ENCODE measurements at places on chromosomes 6 and 20.
A peak's percentile ranks its signal among the peaks of the same experiment; 100 is the strongest.

- DNase-seq: no peak
Observed at GRCh38 chr6:127992144-127992543, 91.3 kb upstream of the THEMIS start.

DNA sequence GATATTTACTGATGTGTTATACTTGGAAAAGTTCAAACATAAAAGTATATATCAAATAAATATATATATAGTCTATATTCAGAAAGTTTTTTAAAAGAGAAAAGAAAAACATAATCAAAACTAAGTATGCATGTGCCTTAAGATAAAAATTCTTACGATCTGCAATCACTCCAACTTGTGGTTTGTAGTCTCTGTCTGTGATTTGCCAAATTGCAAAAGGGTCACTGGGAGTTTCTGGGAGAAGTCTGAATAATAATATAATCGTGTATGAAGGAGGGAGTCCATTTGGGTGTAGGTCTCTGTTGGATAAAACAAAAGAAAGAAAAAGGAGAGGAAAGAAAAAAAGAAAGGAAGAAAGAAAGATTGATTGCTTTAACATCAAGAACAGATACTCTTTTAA lies 92.4 kb downstream of the COL12A1 start:
- DNase-seq: no peak

- DNase-seq: no peak
Observed at GRCh38 chr6:34181908-34182307, 36.0 kb upstream of the GRM4 start.

- DNase-seq: no peak
Observed at GRCh38 chr6:101803136-101803535, 409.6 kb downstream of the GRIK2 start.

DNA sequence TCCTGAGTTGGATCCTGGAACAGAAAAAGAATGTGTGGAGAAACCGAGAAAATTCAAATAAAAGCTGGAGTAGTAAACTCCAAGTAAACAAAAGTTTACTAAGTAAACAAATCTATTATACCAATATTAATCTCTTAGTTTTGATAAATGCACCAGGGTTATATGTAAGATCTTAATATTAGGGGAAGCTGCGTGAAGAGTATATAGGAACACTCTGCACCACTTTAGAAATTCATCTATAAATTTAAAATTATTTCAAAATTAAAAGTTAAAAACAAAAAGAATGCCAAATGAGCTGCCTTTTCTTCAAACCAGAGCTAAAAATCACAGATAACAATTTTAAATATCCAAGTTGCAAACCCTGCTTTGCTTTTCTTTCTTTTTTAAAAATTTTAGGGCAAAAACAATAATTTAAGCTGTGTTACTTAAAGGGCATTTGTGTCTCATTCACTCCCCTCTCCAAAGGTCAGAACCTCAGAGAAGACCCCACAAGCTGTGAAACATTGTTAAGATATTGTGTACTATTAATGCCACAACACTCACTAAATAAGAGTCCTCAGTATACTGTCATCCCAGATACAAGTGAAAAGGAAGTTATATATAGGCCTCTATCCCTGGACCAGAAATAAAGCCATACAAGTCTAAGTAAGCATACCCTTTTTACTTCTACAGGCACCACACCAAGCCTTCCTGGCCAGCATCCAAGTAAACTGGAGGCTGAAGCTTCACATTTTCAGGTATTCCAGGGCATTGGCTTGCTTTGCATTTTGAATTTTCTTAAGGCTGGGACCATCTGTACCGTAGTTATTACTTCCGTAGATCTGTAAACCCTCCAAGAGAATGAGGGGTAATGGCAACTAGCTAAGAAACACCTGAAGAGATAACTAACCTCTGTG lies 7.0 kb downstream of the DNAAF9 start:
- peak; percentile 6 for DNase-seq

- no peak for DNase-seq
Observed at GRCh38 chr6:47709160-47709559, 10.8 kb downstream of the ADGRF4 start.

DNA sequence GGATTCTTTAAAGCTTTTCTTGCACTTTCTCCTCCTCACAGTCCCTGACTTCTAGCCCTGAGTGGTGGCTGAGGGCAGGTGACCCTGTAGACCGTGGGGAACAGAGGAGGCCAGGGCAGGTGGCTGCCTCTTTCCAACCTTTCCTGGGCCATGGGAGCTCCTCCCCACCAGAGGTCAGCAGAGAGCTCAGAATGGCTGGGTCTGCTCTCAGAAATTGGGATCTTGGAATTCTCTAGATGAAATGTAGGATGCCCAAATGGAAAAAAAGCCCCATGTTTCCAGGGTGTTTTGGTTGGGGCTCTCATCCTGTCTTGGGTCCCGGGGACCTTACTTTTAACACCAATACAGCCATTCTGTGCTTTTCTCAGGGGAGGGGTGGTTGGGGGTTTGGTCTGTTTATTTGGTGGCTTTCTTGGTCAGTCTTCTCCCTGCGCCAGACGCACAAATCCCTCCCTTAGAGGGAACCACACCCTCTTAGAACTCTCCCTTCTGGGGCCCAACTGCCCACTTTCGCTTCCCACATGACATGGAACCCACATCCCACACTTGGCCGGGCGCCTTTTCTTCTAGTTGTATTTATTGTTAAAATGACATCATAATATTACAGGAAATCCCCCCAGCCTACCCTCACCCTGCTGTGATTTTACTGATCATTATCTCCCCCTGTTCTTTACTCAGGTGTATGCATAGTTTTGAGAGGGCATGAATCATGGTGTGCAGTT lies 17.9 kb downstream of the GNAS start:
- peak; percentile 66 for DNase-seq

- DNase-seq: no peak
Observed at GRCh38 chr6:152636609-152637295, 410 bp downstream of the SYNE1 start.

DNA sequence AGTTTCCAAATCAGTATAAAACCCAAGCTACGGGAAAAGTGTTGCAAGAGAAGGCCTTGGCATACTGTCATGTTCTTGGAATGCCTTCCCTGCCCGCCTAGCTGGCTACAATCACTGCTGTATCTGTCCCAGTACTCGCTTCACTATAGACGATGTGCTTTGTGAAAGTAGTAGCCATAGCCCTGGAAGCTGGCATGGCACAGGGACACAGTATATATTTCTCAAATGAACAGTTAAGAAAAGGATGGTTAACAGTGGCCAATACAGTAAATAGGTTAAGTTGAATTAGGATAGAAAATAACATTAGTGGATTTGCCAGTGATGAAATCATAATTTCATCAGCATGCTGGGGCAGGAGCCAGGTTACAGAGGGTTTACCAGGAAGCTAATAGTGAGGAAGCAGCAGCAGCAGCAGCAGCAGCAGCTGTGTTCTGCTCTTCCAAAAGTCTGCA lies 499.3 kb downstream of the CDKAL1 start:
- no peak for DNase-seq

- no peak for DNase-seq
Observed at GRCh38 chr6:70304616-70305015, 1.7 kb upstream of the COL9A1 start.

- DNase-seq: no peak
Observed at GRCh38 chr20:47309806-47310426, 46.6 kb downstream of the ZMYND8 start.

- DNase-seq: no peak
Observed at GRCh38 chr6:34645627-34646026, 50.9 kb downstream of the ILRUN start.

DNA sequence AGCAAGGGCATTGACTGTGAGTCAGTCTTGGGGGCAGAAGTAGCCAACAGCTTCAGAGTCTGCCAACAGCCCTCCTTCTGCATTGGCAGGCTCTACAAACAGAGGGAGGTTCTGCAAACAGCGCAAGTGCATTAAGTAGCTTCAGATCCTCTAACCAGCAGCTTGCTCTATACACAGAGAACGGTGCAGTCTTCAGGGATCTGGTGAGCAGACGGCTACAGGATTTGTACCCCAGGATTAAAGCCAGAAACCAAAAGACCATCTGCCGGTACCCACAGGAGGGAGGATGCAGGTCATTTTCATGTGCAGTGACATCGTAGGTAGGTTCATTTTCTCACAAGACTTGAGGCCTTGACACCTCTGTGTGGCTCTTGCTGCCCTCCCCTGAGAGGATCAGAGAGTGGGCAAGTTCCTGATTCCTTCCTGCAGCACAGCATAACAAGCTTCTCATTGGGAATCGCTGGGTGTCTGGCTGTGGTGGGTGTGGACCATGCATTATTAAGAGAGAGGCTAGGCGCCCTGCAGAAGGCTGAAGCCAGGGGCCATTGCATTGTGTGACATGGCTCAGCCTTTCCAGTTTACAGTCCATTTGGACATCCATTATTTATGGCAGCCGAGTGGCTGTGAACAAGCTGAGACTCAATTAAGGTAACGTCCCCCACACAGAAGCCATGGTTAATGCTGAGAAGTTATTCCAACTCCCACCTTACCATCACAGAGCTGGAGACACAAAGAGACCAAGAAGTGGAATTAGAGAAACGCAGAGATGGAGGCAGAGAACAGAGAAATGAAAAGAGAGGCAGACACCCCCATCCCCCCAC lies 250.0 kb downstream of the LRFN2 start:
- DNase-seq: no peak

GRCh38 chr6:30842754-30843610 lies 41.3 kb upstream of the DDR1 start:
- no peak for DNase-seq

GRCh38 chr6:157708933-157709332 lies 114.1 kb upstream of the SNX9 start:
- no peak for DNase-seq

DNA sequence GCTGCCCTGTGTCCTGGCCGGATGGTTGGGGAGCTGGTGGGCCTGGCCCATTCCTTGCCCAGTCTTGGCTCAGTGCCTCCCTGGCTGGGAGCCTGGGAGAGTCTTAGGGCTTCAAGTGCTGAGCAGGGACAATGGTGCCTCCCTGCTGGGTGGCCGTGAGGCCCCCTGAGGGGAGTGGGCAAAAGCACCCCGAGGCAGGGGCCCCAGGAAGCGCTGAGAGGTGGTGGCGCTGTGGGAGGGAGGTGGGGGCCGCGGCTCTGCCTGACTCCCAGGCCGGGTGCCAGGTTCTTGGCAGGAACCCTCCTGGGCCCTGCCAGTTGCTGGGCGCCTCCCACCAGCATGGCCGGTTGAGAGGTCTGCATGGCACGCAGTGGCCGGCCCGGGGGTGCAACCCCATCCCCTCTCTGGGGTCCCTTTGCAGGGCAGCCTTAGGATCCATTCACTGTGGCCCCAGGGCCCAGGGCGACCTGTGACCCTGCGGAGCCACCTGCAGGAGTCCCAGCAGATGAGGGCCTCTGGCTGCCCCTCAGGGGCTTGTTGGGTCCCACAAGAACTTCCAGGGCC lies 9.2 kb upstream of the RPS21 start:
- DNase-seq: peak; percentile 30

DNA sequence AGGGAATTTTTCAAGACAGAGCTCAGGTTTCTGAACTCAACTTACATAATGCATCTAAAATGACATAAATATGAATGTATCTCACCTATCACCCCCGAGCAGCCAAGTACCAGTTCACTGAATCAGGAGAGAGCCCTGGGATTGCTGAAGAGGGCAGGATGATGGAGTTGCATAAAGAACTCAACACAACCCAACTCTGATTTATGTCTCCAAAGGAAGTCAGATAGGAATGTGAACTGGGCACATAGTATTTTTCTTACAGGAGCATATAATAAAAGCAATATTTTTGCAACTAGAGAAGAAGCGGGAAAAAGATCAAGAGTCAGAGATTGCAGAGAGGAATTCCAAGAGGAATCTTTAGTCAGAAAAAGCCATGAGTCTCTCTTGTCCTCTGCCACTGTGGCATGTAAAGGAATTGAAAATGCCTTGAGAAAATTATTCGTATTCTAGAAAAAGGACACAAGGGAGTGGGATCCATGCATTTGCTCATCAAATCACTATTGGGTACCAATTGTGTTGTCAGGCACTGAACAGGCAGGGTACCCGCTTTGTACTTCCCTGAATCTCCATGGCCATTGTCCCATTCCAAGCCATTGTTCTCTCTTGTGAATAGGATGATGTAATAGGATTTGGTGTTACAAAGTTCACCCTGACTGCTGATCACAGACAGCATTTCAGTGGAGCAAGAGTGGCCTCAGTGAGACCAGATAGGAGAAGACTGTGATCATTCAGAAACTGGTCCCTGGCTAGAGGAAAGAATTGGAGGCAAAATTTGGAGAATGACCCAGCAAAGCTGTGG lies 16.3 kb downstream of the RIN2 start:
- DNase-seq: peak; percentile 58

DNA sequence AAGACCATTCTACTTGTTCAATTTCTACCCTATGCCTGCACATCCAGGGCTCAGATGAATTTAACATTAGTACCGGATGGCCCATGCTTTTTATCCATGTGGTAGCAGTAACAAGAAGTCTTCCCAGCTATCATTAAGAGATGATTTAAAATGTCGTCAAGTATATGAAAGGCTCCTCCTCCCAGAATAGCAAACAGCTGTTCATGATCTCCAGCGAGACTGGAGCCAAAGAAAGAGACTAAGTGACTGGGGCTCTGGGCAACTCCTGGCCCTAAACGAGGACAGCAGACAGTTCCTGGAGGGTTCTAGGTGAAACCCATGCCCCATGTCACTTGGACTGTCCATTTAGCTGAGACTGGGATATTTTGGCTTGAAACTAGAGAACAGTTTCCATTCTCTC lies 160.8 kb downstream of the CDC5L start:
- DNase-seq: no peak

DNA sequence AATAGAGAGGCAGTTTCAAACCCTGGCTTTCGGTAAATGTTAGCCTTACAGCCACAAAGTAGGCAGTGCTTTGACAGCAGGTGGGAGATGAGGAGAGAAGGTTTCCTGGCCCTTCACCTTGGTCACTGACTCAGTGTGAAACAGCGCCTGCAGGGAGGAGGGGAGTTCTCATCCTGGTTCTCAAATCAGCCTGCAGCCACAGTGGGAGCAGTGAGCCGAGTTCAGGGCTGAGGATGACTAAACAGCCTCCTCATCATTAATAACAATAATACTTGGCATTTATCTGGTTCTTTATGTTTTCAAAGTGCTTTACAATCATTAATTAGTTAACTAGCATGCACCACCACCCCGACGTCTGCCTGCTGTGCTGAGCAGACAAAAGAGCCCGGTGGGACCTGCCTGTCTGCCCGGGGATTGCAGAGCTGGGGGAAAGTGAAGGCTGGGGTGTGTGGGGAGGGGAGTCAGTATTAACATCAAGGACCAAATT lies 59.6 kb downstream of the PRDM1 start:
- DNase-seq: no peak

DNA sequence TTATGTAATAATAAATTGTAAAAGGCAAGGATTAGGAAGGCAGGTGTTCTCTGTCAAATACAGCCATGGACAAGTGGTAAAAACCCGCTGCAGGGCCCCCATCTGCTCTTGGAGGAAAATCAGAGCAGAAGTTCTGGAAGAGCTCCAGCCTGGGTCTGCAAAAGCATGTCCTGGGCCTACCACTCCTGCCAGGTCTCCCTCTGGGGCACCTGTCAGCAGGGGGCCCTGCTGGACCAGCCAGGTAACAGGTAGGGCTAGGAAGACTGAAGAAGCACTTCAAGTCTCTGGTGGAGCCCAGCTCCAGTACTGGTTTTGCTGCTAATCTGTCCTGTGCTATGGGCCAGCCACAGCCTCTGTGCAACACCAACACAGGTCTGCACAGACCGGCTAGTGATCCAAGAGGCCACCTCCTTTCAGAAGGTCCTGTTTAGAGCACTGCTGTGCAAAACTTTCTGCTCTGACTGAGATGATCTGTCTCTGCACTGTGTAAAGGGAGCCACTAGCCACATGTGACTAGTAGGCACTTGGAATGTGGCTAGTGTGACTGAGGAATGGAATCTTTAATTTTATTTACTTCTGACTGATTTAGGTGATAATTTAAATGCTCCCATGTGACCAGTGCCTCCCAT lies 30.2 kb downstream of the RRBP1 start:
- DNase-seq: no peak

Measured in midbrain (tissue), 1 donor.